Stimulated activated CD8-positive, alpha-beta memory T cell treated with anti-CD3 and anti-CD28 coated beads, Interleukin-4, amount 100 ng/mL, for 1 hour (primary cell): ENCODE measurements at places on chromosomes 16 and 17.

- no peak for DNase-seq
Measured at GRCh38 chr16:24511174-24511573, 28.2 kb upstream of the RBBP6 start.

DNA sequence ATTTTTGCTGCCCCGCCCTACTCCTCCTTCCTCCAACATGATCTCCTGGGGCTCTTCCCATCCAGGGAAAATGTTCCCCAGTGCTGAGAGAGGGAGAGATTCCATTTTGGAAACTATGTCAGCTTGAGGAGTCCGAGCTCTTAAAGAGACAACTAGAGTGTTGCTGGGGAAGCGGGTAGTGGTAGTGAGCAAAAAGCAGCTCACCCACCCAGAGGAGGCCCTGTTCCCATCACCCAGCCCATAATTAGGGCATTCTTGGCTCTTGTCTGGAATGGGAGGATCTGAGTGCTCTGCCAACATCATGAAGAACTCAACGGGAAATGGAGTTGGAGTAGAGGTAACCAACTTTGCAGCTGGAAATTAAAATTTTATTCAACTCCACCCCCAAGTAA, 9.1 kb upstream of the MSL1 start:
- no peak for DNase-seq

GRCh38 chr17:43703630-43704029, 41.9 kb upstream of the MEOX1 start:
- no peak for DNase-seq

GRCh38 chr17:35705230-35705629, 26.2 kb upstream of the RASL10B start:
- no peak for DNase-seq

DNA sequence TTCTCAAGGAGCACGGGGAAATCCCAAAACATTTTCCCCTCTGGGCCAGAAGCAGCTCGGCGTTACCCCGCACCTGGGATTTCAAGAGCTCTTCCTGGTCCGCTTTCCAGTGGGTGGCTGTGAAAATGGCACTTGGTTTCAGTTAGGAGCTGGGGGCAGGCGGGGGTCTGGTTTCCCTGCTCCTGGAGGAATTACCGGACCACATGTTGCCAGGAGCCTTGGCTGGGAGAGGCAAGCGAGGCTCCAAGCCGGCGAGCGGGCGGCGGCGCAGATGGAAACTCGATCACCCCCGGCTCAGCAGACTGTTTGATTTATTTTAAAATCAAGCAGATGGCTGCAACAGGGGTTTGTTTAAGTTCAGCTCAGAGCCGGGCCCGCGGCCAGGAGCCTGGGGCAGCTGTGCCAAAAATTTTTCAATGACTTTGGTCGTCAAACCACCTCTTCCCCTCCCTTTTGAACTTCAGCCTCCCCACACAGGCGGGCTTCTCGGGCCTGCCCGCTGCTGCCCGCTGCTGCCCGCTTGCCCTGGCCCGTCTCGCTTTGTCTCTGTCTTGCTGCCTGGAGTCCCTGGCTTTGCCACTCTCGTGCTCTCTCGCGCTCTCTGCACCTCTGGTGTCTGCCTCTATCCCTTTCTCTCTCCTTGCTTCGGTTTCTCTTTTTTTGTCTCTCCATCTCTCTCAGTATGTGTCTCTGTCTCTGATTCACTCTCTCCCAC, 108.0 kb upstream of the CIBAR2 start:
- no peak for DNase-seq

- DNase-seq = no peak
Measured at GRCh38 chr16:57013229-57013628, 23.9 kb downstream of the NLRC5 start.

- DNase-seq = no peak
Measured at GRCh38 chr17:5254903-5255521, 20.4 kb upstream of the SCIMP start.

GRCh38 chr16:23365602-23366240, 63.6 kb downstream of the SCNN1B start:
- no peak for DNase-seq

GRCh38 chr17:20236578-20237227, 227.5 kb downstream of the SPECC1 start:
- DNase-seq = no peak
